ENCODE measurements at places on chromosomes 1 and 21.

- H3K4me3 ChIP-seq: no peak overlapping the region
- peaks cover 60% of the 10 kb centered on the region for H3K27me3 ChIP-seq
- H3K27ac ChIP-seq: no peak overlapping the region
- H3K36me3 ChIP-seq: no peaks in the 10 kb centered on the region
- DNase-seq: no peak
Measured at GRCh38 chr1:25698252-25698651, 81.7 kb downstream of the MAN1C1 start.

DNA sequence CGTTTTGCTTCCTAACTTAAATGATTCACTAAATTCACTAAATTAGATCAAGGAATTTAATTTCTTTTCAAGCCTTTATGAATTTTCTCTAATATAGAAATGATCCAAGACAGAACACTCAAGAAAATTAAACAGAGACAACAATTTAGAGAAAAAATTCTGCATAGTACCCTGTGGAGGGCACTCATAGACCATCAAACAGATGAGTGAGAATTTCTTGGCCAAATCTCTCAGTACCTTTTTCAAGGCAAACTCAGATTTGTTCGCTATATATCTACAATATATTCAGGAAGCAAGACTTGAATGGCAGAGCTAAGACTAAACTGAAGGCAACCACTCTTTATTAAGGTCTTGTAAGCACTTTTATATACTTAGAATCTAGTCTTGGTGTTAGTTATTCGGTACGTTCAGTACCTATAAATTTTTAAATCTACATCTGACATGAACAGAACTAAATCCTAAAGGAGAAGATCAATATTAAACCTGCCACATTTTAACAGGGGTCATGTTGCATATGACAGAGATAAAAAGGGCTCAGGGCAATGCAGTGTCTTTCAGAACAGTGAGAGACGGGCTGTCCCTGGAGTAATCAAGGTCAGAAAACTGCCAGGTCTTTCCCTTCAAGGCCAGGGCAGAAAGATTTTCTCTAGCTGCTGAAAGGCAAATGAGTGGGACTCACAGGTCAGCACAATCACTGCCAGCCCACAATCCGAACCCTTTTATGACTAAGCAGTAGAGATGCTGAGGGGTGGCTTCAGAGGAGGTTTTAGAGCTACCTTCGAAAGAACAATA, 118.8 kb upstream of the TMPRSS15 start:
- no peaks in the 10 kb centered on the region for H3K36me3 ChIP-seq
- no peaks in the 10 kb centered on the region for H3K27me3 ChIP-seq
- no peak overlapping the region for H3K4me3 ChIP-seq

GRCh38 chr1:146021050-146021445, 487 bp downstream of the HJV start:
- H3K27ac ChIP-seq: no peak overlapping the region
- H3K27me3 ChIP-seq: peaks cover 68% of the 10 kb centered on the region
- no peak overlapping the region for H3K4me3 ChIP-seq
- DNase-seq: no peak

DNA sequence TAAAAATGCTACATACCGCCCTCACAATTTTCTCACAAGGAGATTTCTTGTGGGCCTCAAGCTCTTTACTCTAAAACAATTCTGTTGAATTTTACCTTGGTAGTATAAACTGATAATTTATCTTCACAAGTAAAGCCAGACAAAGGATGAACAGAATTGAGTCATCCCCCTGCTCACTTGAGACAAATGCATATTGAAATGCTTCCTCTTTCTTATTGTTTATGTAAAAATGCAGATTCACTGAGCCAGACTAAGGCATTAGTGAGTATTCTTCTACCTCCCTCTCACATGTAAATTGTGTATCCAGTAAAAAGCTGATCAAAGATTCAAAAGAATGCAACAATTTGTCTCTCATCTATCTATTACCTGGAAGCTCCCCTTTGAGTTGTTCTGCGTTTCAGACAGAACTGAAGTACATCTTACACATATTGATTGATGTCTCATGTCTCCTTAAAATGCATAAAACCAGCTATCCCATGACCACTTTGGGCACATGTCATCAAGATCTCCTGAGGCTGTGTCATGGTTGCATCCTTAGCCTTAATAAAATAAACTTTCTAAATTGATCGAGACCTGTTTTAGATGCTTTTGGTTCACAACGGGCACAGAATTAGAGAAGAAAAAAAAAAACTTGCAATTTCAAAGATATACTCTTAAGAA, 743.1 kb upstream of the B3GALT2 start:
- H3K27ac ChIP-seq: no peak overlapping the region
- no peak for DNase-seq
- H3K4me3 ChIP-seq: no peak overlapping the region
- no peaks in the 10 kb centered on the region for H3K36me3 ChIP-seq
- no peaks in the 10 kb centered on the region for H3K4me1 ChIP-seq
- no peaks in the 10 kb centered on the region for H3K27me3 ChIP-seq

- H3K4me3 ChIP-seq: no peak overlapping the region
- no peak for DNase-seq
- no peaks in the 10 kb centered on the region for H3K27me3 ChIP-seq
- H3K27ac ChIP-seq: no peak overlapping the region
- H3K4me1 ChIP-seq: no peaks in the 10 kb centered on the region
Measured at GRCh38 chr21:42346866-42347600, 3.8 kb downstream of the TFF2 start.

GRCh38 chr1:3225661-3226060, 156.7 kb downstream of the PRDM16 start:
- no peaks in the 10 kb centered on the region for H3K36me3 ChIP-seq
- H3K27ac ChIP-seq: no peak overlapping the region
- H3K4me1 ChIP-seq: no peaks in the 10 kb centered on the region
- no peak for DNase-seq
- H3K4me3 ChIP-seq: no peak overlapping the region

- H3K27ac ChIP-seq: no peak overlapping the region
- no peaks in the 10 kb centered on the region for H3K27me3 ChIP-seq
- H3K4me1 ChIP-seq: no peaks in the 10 kb centered on the region
- no peak for DNase-seq
Measured at GRCh38 chr21:27818847-27819246, 852.0 kb upstream of the ADAMTS5 start.

- H3K36me3 ChIP-seq: peaks cover 3% of the 10 kb centered on the region
- H3K4me3 ChIP-seq: no peak overlapping the region
- H3K27me3 ChIP-seq: no peaks in the 10 kb centered on the region
- DNase-seq: no peak
- no peaks in the 10 kb centered on the region for H3K4me1 ChIP-seq
Measured at GRCh38 chr1:97581614-97582051, 339.2 kb downstream of the DPYD start.

DNA sequence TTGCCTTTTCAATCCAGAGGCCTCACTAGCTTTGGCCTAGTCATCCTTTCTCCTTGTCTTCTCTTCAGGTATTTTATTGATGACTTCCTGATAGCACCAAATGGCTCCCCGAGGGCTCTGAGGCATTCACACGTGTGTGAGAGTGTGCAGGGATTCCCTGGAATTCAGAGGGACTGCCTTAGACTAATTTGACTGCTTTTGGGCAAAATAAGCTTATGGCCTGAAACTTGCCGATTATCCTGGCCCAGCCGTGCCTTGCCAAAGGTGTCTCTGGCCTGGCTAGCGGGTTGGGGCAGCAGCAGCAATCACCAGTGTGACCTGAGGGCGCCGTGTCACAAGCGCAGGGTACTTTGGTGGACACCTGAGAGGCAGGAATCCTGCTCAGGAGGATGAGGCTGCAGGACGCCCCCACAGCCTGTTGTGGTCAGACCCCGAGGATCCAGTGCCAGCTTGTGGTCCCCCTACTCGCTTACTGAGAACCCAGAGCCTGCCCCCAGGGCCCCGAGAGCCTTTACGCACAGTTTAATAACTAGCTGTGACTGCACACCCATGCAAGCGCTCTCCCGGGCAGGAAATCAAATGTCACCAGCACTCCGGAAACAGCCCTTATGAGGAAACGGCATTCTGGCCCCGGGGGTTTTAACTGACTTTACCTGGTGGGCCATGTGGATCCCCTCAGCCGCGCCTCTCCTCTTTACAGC, 62.8 kb upstream of the PDE9A start:
- no peak for DNase-seq
- H3K4me1 ChIP-seq: peaks cover 8% of the 10 kb centered on the region
- H3K4me3 ChIP-seq: no peak overlapping the region
- no peak overlapping the region for H3K27ac ChIP-seq

Measured in activated T-helper 2 cell treated with anti-CD3 and anti-CD28 coated beads, Interferon-gamma antibody, Interleukin-2, Interleukin-4, amounts not matched to agents 10 μg/mL and 5 μg/mL and 100 μg/mL, durations not matched to agents 14 hours and 24 hours and 36 hours (primary cell).